ENCODE measurements at places on chromosomes 3 and 15. TPM values are rescaled to one million over a fixed set of nuclear protein-coding genes. Genes with fewer than 3 reads are reported as not detected.

GRCh38 chr3:9710174-9710739 is 6.6 kb downstream of the CPNE9 start:
- DNase-seq = no peak

GRCh38 chr3:152123457-152123856 is 145.3 kb upstream of the MBNL1 start:
- DNase-seq = no peak

DNA sequence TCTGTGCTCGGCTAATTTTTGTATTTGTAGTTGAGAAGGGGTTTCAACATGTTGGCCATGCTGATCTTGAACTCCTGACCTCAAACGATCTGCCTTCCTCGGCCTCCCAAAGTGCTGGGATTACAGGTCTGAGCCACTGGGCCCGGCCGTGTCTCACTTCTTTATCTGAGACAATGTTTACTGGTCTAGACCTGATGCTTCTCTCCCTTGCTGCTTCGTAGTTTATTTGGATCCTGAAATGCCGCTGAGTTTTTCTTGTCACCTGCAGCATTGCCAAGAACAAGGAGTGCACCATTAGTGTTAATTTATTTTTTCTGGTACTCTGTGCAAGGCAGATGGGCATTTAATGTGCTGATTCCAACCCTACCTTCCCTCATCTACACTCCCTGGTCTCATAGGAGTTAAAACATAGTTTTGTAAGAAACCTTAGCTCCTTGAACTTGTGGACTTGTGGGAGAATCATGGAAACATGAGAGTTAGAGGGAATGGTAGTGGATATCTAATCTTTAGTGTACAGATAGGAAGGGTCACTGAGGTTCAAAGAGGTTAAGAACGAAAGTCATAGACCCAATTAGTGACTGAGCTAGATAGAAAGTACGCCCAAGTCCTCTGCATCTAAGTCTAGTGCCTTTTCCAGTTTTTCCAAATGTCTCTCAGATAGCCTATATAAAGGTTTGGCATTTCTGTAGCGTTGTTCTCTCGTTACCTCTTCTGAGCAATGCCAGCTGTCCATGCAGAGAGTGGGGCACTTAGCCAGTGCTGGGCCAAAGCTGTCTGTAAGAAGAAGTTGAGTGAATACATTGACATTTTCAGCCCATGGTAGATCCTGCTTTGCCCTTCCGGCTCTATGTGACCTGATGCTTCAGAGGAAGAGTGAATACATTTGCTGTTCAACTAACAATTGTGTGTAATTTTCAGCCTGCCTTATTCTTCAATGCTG is 244.1 kb downstream of the LPP start:
- DNase-seq = no peak

Gene UCN2
- total RNA-seq = 4.0 TPM

Gene SPPL2A
- 142 TPM for total RNA-seq

DNA sequence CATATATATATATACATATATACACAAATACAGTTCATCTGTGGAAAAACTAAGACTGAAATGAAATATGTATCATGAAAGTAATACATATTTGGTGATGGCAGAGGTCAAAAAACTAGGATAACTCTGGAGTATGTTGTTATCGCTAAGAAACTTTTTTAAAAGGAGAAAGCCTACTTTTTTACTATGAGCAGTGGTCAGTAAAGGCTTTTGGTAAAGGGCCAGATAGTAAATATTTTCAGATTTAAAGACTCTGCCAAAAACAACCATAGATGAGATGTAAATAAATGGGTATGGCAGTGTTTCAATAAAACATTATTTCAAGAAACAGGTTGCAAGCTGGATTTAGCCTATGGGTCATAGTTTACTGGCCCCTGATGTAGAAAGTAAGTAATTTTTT is 93.8 kb upstream of the TGFBR2 start:
- no peak for DNase-seq

Gene GATA2
- 4.3 TPM for total RNA-seq

Gene SLCO2A1
- 0.69 TPM for total RNA-seq

DNA sequence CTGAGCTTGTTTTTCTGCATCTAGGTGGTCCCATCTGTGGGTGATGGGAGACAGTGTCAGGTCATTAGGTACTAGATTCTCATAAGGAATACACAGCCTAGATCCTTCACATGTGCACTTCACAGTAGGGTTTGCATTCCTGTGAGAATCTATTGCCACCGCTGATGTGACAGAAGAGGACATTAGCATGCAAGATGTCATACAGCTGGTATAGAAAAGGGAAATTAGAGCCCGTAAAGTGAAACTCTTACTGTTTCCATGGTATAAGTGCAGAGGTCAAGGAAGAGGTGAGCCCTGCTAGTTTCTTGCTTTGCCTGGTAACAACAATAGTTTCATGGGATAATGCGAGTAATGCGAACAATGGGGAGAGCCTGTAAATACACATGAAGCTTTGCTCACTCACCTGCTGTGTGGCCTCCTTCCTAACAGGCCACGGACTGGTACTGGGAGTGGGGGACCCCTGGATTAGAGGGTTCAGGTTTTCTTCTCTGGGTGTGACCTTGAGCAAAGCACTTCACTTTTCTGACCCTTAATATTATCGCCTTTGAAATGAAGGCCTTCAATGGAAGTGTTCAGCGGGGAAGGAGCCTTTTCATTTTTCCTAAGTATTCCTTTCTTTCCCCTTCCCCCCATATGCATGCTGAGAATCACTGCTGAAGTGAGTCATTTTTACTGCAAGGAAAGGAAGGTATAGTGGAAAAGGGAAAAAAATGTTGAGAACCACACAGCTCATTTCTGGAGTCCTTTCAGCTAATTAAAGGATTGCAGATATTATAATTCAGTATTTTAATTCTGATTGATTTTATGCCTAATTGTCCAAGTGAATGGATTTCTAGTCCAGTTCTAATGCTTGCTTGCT is 286.4 kb downstream of the UBE2E2 start:
- peak; percentile 25 for DNase-seq

GRCh38 chr3:196642434-196642833 is 2.9 kb downstream of the NRROS start:
- DNase-seq = no peak

DNA sequence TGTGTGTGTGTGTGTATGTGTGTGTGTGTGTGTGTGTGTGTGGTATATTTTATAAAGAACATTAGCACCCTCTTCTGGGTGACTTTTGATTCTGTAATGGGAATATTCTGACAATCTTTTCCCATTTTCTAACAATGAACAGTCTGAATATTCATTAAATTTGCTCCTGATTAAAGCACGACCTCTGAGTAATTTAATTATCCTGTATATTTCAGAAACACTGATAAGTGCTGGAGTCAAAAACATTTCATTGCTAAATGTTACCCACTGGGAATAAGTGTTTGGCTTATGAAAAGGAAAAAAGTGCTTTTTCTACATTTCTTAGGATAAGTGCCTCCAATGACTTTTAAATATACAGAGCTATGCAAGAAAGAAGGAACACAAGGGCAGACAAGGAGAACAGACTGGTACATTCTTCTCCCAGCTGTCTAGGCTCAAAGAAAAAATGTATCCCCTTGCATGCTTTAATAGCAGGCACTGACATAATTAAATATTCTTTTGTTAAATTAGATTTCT is 32.3 kb upstream of the SYNPR start:
- DNase-seq = no peak

Gene GJD2
- not detected for total RNA-seq

Gene CPOX
- 27.8 TPM for total RNA-seq

- DNase-seq = peak; percentile 97
These were observed 46.3 kb downstream of the FOXP1 start for GRCh38 chr3:71537211-71537611.

DNA sequence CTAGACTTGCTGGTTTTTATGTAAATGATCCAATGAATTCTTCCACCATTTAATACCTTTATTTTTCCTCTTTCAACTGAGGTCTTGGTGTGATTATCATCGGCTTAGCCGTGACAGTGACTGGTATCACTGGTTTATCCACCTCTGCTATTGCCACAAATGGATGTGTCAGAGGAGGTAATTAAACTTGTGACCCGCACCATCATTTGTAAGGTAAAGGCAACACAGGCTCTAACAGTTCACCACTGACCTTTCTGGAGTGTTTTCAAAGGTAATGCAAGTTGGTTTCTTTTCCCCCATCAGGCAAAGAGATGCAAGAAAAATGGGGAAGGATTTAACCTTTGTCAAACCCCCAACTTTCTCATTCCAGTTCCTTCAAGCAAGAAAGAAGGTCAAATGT is 19.7 kb downstream of the SLC12A1 start:
- no peak for DNase-seq

GRCh38 chr15:63006032-63006878 is 36.3 kb upstream of the TPM1 start:
- no peak for DNase-seq

GRCh38 chr3:10310578-10310977 is 10.3 kb downstream of the SEC13 start:
- no peak for DNase-seq

DNA sequence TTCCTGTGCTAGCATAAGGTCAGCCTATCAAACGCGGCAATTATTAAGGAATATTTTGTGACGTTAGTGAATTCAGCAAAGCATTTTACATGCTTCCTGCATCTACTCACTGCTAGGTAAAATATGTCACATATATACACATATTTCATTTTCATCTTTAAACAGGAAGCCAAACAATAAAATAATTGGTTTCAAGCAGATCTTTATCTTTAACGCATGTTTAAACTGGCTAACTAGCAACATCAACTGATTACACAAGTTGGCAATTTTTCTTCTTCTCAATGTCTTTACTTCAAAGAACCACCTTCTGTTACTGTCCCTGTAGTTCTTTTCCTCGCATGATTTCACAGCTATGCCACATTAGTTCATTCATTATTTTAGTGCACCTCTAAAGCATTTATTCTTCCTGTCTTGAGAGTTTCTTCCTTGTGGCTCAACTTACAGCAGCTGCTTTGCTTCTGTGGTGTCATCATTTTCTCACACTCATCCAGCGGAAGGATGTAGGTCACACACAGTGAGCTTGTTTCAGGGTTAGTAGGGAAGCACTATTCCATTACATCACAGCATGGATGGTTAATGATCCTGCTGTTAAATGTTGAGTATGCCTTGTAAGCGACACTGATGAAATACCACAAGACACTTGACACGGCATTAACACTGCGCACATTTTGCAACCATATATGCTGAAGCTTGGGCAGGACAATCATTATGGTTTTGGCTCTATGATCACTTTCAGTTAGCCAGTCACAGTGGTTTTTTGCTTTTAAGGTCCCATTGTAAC is 2.3 kb upstream of the BCHE start:
- DNase-seq = peak; percentile 90

- DNase-seq = no peak
These were observed 78.5 kb downstream of the TRAK1 start for GRCh38 chr3:42169579-42170120.

Gene CSTA
- not detected for total RNA-seq

Gene BRPF1
- total RNA-seq = 15.5 TPM

DNA sequence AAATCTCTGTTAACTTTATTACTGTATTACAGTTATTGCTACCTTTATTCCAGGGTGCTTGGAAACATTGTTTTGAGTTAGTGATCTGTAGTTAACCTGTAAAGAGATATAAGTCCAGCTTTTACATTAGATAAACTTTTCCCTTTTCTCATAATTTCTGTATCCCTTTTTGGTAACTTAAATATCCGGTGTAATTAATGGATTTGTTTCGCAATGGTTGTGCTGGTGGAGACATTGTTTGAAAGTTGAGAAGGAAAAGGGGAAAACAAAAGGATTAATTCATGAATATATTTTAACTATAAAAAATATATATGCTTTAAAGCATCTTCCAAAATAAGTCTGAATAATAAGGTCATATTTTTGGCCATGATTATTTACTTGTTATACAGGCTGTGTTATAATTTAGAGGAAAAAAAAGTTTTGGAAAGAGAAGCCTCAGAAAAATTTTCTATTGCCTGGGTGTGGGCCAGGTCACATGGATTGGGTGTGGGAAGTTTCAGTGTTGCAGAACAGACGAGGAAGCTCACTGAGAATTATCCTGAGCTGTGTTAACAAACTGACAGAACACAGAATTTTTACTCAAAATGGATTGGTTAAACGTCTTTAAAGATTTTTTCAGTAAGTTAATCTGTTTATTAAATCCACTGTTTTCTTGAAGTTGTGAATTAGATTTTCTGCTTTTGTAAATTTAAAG is 27.7 kb upstream of the IL20RB start:
- peak; percentile 62 for DNase-seq

Gene STAB1
- 0.50 TPM for total RNA-seq

DNA sequence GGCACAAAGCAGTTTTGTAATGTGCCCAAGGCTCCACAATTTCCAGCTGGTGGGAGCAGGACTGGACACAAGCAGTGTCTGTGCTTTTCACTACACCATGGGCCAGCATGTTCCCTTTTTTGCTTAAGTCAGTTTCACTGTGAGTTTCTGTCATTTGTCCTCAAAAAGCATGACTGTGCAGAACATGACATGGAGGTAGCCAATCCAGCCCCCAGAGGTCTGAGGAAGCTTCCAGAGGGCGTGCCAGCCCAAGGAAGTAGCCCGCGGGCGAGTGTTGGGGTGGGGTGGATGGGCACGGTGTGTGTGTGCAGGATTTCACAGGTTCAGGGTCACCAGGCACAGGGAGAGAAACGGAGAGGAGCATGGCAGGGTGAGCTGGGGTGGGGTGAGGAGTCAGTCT is 8.0 kb upstream of the EEFSEC start:
- no peak for DNase-seq

Gene IL16
- total RNA-seq = 0.69 TPM

Gene ENTPD3
- 0.17 TPM for total RNA-seq

GRCh38 chr15:70189826-70190695 is 92.3 kb upstream of the TLE3 start:
- DNase-seq = no peak

DNA sequence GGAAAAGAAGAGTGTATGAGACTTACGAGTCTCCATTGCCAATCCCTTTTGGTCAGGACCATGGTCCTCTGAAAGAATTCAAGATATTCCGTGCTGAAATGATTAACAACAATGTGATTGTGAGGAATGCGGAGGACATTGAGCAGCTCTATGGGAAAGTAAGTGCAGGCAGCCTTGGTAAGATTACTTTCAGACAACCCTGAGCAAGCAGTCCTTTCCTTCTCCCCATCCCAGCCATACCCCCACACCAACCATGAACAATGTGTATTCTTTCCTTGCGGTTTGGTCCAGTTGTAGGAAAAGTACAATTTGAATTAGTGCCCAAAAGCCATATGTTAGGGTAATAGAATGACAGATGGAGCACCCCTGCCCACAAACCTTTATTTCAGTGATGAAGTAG is 5.6 kb downstream of the TSEN2 start:
- peak; percentile 82 for DNase-seq

GRCh38 chr3:39107388-39108199 is at the start of the genes GORASP1 and TTC21A:
GORASP1 (minus strand) TSS chr3:39107627; CDS start chr3:39107541, 86 bp downstream.
TTC21A (plus strand) TSS chr3:39107680; CDS start chr3:39107838, 158 bp downstream.
- DNase-seq = peak; percentile 76
